Stimulated activated CD8-positive, alpha-beta memory T cell treated with anti-CD3 and anti-CD28 coated beads, Interleukin-4, amount 100 ng/mL, for 48 hours (primary cell): ENCODE measurements at places on chromosomes 2 and 18.

- no peak for DNase-seq
Measured at GRCh38 chr18:27483276-27483675, 298.2 kb upstream of the CHST9 start.

- no peak for DNase-seq
Measured at GRCh38 chr2:128745946-128746345, 427.3 kb upstream of the HS6ST1 start.

DNA sequence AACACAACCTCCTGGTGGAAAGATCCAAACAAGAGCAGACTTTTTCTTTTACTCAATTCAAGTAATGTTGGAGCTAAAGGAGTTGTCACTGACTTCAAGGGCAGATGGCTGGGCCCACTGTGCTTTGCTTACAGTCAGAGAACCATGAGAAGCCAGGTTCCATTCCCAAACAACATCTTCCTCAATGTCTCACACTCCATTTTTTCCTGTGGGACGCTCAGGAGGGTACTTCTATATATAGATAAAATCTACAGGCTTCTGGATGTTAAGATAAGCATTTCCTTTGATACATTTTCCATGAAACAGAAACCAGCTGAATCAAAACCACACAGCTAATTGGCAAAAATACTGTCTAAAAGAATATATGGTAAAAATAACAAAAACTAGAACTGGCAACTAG, 14.4 kb downstream of the IWS1 start:
- no peak for DNase-seq

DNA sequence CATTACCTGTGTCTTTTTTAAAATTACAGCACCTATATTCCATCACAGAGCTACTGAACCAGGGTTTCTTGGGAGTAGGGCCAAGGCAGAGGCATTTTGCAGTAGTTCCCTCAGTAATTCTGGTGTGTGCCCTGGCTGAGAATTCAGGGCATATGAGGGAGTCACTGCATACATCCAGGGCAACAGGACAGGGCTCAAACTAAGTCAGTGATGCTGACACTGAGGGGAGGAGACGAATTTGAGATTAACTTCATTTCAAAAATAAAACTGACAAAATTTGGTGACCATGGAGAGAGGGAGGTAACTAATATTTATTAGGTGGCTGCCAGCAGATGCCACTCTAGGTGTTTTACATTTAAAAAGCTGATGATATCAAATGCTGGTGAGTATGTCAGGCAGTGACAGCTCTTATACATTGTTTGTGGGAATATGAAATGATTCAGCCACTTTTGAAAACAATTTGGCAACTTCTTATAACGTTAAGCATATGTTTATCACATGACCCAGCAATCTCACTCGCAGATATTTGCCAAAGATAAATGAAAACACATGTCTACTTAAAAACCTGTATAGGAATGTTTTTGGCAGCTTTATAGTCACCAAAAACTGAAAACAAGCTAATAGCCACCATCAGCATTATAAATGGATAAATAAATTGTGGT, 20.3 kb downstream of the STRADB start:
- no peak for DNase-seq

DNA sequence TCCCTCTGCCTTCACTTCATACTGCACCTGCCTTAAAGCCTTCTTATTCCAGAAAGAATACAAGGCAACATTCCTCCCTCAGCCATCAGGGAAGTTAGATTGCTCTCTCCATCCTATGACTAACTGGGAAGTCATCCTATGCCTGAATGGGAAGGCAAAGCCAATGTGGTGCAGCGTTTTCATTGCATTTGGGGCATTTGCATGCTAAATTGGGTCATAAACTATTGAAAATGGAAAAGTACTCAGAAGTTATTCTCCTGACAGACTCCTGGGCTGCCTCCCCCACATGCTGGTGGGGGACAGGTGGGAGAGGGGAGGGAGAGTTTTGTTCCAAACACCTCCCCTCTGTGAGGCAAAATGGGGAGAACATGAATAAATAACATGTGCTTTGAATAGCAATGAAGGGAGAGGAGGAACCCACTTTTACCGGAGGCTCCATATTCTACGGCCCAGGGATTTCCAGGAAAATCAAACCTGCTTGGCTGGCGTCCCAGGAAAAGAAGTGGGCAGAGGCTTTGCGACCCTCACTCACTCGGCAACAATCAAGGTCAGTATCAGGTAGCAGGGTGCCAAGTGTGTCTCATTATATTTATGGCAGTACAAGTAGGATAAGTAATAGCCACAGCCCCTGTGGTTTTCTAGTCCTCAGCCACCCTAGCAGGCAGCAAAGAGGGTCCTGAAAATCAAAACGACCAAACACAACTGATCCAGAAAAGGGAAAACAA, 84.1 kb downstream of the BOD1L2 start:
- no peak for DNase-seq

GRCh38 chr2:45879406-45879805, 227.9 kb downstream of the PRKCE start:
- no peak for DNase-seq

DNA sequence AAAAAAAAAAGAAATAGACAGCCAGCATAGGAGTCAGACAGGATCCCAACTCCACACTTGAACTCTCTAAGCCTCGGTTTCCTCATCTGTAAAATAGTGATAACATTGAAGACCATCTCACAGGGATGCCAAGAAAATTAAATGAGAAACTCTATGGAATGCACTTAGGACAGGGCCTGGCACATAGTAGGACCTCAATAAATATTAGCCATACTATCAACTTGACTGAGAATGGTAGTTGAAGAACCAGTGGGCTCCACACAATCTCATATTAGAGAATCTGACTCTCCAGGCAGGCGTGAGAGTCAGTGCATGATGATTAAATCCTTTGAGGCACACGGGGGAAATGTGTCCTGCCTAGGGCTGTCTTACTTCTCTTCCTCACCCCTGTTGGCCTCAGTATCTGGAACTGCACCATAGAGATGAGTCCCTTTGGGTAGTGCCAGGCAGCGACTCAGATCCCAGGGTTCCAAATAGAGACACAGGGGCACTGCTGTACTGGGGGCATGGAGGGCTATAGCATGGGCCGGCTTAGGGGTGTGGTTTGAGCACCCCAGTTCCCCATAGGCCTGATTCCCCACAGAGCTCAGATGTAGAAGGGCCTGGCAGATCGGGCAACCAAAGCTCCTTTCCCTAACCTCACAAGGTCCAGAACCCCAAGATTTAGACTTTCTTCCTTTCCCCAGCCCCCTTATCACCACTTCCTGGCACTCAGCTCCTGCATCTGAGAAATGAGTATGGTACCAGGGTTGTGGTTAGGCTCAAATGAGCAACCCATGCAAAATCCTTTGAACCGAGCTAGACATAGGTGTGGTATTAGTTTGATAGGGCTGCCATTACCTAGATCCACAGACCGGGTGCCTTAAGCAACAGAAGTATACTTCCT, 51.3 kb upstream of the CAB39 start:
- DNase-seq, result peak; percentile 67

GRCh38 chr2:215764441-215765048, 248.8 kb downstream of the MREG start:
- no peak for DNase-seq

DNA sequence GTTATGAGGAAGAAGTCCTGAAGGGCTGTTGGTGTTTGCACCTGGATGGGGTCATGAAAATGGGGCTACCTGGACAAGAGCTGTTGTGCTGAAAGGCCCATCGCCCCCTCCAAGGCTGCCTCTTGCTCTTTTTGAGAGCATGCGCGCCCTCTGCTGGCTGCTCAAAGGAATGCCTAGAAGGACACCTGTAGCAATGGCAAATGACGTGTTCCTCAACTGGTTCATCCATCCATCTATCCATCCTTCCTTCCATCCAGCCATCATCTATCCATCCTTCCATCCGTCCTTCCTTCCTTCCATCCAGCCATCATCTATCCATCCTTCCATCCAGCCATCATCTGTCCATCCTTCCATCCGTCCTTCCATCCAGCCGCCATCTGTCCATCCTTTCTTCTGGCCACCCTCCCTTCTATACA, 17.2 kb upstream of the RPL31 start:
- peak; percentile 84 for DNase-seq

DNA sequence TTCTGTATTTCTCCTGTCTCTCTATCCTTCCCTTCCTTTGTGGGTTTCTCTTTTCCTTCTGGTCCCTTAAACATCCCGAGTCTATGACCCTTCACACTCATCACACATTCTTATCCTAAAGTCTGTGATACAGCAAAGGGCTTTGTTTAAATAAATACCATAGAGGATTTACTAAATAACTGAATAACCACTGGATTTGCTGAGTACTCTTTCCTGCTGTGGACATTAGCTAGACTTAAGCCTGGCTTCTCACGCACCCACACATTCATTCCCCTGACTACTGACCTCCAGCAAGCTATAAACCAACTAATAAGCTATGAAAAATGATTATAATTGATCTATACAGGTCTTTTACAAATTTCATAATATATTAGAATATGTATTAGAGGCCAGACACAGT, 76.6 kb downstream of the COL4A3 start:
- DNase-seq, result no peak

GRCh38 chr2:60661073-60661738, 94.9 kb upstream of the PAPOLG start:
- no peak for DNase-seq

DNA sequence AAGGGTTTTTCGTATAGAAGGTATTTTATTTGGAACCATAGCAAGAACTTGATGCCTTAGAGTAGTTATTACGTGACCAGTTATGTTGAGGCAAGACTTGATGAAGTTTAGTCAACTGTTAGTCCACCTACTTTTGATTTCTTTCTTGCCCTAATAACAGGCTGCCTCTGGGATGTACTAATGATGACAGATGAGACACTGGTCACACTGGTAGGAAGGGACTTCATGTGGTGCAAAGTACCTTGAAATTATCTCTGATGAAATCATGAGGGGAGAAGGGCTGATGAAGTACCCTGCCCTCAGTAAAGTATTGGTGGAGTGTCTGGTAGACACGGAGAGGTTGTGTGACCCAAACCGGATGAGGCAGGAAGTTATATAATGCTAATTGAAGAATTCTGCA, 5.4 kb downstream of the DIS3L2 start:
- DNase-seq, result no peak

DNA sequence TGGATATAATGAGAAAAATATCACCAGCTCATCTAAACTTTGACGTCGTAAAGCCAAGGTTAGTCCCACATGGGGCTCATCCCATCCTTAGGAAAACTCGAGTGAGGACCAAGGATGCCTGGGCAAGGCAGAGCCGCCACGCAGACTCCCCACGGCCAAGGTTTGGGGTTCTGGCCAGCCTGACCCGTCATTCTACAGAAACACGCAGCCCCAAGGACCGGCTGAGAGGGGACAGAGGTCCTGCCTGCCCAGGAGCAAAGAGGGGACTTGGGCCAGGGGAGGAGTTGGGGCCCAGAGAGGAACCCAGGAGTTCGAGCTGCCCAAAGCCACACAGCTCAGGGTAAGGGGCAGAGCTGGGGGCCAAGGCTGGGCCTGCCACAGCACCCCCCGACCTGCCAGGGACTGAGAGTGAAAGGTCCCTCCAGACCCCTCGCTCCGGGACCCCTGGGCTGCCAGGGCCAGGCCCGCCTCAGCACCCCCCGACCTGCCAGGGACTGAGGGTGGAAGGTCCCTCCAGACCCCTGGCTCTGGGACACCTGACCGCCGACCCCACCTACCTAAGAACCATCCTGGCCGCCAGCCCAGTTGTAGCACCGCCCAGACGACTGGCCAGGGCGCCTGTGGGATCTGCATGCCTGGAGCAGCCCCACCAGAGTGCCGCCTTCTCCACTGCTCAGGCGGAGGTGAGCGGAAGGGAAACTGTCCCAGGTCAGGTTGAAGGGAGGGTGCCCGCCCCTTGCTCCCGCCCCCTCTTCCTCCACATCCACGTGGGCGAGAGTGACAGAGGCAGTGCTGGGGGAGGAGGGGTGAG, at the start of gene PDCD1:
Gene PDCD1, minus strand, starts transcription at position 689 of the 811 bp plus-strand sequence. Its CDS starts 56 bp downstream, at position 633.
- DNase-seq, result peak; percentile 80

DNA sequence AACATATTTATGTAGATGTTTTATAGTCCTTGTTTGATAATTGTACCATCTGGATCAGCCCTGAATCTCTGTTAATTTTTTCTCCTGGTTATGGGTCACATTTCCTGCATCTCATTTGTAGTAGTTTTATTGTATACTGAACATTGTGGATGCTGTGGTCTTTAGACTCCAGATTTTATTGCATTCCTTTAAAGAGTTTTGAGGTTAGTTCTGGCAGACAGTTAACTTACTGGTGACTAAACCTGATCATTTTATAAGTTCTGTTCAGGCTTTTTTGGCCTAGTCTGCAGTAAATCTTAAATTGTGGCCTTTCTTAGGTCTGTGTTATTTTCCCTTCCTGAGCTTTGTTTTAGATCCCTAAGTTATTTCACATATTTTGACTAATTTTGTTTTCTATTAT, 84.3 kb downstream of the FANCL start:
- no peak for DNase-seq

- DNase-seq, result no peak
Measured at GRCh38 chr18:78448591-78448990, 531.0 kb upstream of the SALL3 start.

DNA sequence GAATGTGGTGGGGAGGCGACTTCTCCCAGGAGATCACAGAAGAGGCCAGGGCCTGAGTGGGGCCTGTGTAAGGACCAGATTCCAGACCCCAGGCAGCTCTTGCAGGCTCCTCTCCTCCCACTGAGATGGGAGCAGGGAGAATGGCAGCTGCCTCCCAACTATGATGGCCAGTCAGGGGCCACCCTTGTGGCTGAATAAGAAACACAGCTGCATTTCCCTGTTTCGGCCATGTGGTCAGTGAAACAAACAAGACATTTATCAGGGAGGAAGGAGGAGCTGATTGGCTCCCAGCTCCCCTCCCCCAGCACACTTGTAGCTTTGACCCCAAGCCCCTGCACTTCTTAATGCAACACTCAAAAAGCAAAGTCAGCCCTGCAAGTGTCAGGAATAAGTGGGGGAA, 143.5 kb downstream of the CELF4 start:
- no peak for DNase-seq

- no peak for DNase-seq
Measured at GRCh38 chr2:31384771-31385276, 29.7 kb downstream of the XDH start.

DNA sequence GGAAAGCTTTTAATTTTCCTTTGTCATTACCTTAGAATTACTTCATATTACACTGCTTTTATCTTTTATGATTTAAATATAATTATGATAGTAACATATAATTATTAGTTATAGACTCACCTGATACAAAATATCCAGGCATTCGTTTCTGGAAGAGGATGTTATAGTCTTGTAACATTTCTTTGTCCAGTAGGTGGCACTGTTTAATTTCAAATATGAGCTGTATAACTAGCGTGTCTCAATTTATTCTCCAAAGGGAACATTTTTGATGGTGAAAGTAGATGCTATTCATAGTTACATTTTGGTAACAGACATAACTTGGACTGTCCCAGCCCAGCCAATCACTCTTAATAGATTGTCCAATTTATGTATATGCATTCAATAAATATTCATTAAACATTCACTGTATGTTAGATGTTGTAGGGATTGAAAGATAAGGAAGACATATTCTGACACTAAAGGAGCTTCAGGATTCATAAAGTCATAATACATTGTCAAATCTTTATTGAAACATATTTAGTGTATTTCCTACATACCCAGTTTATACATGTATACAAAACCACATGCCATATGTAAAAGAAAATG, 19.2 kb downstream of the DAW1 start:
- DNase-seq, result no peak
